H4 (cell line): ENCODE measurements at places on chromosomes 6 and 20.

- no peak for DNase-seq
Observed at GRCh38 chr6:119594907-119595306, 245.3 kb upstream of the MAN1A1 start.

- no peak for DNase-seq
Observed at GRCh38 chr6:146153040-146153758, 124.3 kb downstream of the GRM1 start.

- no peak for DNase-seq
Observed at GRCh38 chr6:119539066-119539746, 189.6 kb upstream of the MAN1A1 start.

DNA sequence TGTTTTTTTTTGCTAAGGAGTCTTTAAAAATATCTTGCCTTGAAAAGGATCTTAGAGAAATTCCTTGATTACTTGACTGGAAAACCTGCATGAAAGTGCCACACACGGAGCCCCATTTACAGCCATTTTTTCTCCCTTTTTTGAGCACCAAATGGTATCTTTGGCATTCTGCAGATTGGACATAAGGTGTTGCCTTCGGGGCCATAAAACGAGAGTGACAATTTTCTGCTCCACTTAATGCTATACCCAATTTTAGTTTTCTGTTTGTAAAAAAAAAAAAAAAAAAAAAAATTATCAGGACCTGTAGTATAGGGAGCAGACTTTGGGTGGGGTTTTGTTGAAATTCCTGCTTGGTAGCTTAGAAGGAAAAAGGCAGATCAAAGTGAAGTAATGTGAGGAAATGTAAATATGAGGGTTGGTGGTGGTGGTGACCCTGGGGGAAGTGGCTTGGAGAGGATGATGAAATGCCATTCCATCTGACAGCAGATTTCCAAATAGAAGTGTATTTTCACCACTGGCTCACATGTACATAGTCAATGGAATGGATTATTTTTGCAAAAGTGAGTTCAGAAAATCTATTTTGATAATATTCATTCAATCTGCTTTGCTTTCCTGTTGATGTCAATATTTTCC, 212.1 kb upstream of the SOX4 start:
- peak; percentile 88 for DNase-seq

GRCh38 chr6:33755070-33755869, 8.6 kb upstream of the IP6K3 start:
- DNase-seq, result no peak

DNA sequence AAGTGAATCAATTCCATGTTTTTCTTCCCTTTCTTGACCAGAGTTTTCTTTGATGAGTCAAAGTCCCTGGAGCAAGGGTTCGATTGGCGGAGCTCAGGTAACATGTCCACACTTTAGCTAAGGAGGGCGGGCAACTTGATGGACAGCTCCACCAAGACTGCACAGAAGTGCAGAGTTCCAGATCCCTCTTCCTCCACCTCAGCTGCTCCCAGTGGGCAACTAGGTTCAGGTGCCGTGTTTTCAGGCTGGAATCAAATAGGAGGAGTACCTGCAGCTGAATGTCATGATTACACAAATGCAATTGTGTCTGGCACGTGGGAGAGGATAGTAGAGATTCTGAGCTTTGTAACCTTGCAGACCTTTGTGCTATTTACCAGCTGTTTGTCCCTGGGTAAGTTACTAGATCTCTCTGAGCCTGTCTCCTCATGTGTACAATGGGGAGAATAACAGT, 1.9 kb upstream of the ELMO2 start:
- no peak for DNase-seq

GRCh38 chr20:50789968-50790650, 4.8 kb upstream of the BCAS4 start:
- DNase-seq, result no peak

GRCh38 chr6:158207422-158207788, 39.3 kb downstream of the GTF2H5 start:
- no peak for DNase-seq

DNA sequence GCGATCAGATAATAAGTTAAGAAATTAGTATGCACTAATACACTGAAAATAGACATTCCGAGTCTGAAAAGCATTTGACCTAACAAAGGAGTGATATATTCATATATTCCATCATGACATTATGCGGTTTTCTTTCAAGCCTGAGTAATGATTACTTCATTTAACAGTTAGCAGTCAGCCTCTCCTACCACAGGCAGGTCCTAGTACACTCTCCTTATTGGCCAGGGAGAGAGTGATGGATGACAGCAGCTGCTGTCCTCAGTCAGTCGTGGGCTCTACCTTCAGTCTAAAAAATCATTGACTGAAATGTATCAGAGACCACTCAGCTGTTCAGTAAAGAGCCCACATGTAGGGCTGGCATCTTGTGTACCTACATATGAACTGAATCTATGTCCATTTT, 33.2 kb upstream of the VGLL2 start:
- no peak for DNase-seq

DNA sequence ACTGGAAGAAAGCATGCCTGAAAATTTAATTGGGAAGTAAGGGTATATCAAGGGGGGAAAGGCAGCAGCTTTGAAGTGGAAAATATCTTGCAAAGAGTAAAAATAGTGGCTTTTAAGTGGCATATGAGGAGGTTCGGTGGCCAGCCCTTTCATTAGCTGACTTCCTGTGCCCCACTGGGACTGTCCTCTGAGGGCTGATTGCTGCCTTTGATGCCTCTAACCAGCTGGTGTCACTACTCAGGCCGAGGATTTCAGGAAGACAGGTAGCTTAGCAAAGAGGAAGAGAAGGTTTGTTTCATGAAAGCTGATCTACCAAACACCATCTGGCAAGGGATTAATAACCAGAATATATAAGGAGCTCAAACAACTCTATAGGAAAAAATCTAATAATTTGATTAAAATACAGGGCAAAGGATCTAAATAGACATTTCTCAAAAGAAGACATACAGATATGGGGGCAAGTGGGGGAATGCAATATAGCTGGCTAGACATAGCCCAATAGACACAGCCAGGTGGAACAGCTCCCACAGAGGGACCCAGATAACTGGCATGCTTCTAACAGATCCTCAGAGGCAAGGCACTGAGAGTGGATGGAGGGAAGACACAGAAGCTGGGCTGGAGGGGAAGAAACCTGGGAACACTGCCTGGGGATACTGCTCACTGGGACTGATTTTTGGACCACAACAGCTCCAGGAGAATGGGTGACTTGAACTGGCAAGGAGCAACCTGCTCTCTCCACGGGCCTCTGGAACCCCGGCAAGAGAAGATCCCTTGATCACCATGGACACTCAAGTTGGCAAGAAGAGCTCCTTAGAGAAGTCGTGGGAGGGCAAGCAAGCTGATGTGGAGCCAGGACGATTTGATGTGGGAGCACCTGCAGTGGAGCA, 33.2 kb downstream of the CCN2 start:
- DNase-seq, result no peak

DNA sequence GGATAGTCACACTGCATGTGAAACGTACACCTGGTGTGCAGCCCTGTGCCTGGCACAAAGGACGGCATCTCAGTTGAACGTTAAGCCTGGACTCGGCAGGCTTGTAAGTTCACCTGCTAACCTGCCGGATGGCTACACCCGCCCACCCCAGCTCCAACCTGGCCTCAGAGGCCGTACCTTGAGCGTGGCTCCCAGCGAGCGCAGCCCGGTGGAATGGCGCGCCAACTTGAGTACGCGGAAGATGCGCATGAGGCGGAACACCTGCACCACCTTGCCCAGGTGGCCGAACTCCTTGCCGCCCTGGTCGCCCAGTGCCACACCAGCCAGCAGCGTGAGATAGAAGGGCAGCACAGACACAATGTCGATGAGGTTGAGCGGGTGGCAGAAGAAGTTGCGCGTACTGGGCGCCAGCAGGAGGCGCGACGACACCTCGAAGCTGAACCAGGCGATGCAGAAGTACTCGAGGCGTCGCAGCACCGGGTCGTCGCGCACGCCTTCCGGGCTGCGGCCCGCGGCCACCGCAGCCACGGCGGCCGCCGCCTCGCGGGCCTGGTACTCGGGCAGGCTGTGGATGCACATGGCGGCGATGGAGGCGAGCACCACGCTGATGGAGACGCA, 3.3 kb downstream of the KCNS1 start:
- no peak for DNase-seq

GRCh38 chr6:38160831-38161230, 341.3 kb downstream of the ZFAND3 start:
- no peak for DNase-seq

DNA sequence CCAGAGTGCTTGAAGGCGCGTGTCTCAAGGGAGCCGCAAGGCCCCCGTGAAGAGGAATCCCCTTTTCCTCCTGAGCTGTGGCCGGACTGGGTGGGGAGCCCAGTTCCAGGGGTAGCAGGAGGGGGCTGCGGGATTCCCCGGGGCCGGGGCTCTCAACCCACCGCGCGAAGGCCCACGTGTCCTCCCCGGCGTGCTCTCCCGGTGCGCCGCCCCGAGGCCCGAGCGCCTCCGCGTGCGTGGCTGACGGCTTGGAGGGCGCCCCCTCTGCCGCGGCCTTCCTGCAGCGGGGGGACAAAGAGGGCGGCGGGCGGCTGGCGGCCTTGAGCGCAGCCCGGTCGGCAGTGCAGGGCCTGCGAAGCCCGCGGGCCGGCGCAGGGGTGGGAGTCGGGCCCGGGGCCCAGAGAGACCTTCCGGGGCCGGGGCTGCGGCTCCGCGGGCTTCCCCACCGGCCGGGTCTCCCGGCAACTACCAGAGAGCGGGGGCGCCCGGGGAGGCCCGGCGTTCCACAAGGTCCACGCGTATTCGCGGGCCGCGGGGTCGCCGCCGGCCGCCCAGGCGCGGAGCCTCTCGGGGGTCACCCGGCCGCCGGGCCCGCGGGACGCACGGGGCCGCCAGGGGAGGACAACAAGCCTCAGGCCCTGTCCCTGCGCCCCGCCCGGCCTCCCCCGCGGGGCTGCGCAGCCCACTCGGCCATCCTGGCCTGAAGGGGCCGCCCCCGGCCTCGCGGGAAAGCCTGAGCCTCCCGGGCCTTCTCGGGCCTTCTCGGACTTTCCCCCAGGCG, at the start of gene FAM217A:
Gene FAM217A, minus strand, starts transcription at position 447 of the 781 bp plus-strand sequence. CDS start 1,723 bp downstream, outside the sequence.
- no peak for DNase-seq

GRCh38 chr6:130766239-130767144, 60.7 kb upstream of the SMLR1 start:
- DNase-seq, result no peak

- DNase-seq, result no peak
Observed at GRCh38 chr20:11521476-11522365, 396.0 kb upstream of the BTBD3 start.

DNA sequence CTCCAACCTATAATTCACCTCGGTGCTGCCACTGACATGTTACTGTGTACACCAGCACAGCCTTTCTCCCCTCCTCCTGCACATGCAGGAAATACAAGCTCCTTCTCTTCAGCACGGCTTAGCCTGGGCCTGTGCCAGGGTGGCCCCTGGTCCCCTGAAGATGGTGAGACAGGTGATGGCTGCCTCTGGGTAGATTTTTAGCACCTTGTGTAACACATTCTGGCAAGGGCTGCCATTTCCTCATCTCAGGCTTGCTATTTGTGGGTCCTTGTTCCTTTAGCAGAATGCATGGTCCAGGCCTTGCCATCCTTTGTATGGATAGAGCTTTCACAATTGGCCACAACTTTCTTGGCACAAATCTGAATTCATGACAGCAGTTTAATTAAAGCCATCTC, 151.3 kb downstream of the CDC5L start:
- DNase-seq, result no peak

DNA sequence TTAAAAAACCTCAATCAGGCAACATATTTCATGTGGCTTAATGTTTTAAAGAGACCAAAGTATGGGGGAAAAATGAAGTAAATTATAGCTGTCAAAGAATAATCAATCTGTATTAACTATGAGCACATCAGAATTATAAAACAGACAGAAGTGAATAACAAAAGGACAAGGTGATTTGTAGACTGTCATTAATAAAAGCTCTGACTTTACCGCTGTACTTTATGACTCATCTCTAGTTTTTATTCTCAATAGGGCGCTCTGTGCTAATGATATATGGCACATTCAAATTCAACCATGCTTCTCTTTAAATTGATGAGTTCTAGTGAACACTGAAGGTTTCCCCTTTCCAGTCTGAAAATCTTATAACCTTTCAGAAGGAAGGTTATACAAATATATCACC, 72.0 kb downstream of the PREP start:
- no peak for DNase-seq

- peak; percentile 16 for DNase-seq
Observed at GRCh38 chr20:10501402-10501801, 66.3 kb downstream of the SLX4IP start.

DNA sequence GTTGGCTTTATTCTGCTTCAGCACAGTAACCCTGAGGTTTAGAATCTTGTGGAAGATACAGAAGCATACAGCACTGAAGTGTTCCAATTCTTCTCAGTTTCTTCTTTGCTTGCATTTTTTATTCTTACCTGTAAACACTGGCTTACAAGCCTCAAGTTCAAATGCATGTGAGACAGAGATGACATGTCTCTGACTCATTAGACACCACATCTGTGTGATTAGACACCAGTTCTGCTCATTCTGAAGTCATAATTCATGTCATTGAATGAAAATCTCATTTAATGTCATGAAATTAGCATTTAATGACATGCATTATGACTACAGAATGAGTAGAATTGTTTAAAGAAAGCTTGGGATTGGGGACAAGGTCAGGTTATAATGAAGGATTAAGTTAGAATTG, 5.8 kb downstream of the GZF1 start:
- DNase-seq, result no peak

DNA sequence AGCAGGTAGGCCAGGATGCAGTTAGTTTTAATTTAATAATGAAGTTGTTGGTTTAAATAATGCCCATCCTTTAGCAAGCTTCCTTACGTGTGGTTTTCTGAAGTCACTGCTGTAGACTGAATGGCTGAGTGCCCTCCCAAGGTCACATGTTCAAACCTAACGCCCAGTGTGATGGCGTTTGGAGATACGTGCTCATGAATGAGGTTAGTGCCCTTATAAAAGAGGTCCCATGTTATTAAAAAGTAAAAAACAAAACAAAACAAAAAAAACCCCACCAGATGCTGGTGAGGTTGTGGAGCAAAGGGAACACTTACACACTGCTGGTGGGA, 16.3 kb downstream of the LRP11 start:
- peak; percentile 52 for DNase-seq

DNA sequence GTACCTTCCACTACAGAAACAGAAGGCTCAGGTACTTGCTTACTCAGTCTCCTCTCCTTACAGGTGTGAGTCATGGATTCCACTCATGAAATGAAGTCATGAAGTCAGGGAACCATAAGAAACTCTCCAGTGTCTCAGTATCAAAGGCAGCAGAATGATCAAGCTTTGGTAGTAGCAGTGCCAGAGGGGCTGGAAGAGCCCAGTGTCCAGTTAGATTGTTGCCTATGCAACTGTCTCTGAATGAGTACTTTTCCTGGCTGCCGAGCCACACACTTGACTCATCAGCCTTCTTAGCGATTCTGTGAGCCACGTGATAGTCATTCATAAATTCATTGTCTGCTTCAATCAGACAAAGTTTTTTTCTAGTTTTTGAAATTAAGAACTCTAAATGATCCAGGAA, 52.2 kb upstream of the DTNBP1 start:
- DNase-seq, result no peak

DNA sequence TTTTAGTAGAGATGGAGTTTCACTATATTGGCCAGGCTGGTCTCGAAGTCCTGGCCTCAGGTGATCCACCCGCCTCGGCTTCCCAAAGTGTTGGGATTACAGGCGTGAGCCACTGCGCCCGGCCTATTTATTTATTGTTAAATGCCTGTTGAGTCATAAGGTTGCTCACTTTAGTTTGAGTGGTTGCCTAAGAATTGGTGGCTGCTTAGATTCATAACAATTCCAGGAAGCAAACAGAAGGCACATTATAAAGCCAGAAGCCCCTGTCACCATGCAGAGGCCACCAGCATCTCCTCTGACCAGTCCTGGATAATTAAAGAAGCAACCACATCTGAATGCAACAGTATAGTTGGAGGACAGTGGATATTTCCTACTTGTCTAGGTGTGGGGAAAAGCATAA, 24.0 kb upstream of the ARMH2 start:
- peak; percentile 57 for DNase-seq
